Type B pancreatic cell (in vitro differentiated cells): ENCODE measurements at places on chromosomes 4 and X. TPM values are rescaled to one million over a fixed set of nuclear protein-coding genes. Genes with fewer than 3 reads are reported as not detected.

- no peaks in the 10 kb centered on the region for H3K36me3 ChIP-seq
- no peaks in the 10 kb centered on the region for H3K27me3 ChIP-seq
- H3K4me3 ChIP-seq: peak within 1 kb of the TSS; percentile 93
- peak within 1 kb of the TSS; percentile 83 for H3K27ac ChIP-seq
Measured at GRCh38 chr4:120922381-120923206, at the start of gene PRDM5. Gene PRDM5 (minus strand): TSS chr4:120922726. CDS start chr4:120922608, 118 bp downstream.

DNA sequence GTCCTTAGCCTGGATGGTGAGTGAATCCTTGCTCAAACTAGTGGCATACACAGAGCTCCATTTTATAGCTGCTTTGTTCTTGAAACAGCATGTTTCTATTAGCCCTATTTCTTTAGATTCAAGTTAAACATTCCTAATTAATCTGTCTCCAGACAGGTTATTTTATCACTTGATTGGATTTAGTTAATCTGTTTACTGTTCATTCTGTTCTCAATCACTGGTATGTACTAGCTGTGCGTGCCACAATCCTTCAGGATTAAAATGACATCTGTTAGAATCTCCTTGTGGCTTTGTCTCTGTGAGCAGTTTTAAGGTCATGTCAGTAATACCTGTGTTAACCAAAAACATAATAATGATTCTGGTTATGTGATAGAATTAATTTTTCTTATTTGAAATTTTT lies 36.5 kb downstream of the PTPN13 start:
- no peaks in the 10 kb centered on the region for H3K27me3 ChIP-seq
- no peak overlapping the region for H3K4me3 ChIP-seq
- peaks cover 28% of the 10 kb centered on the region for H3K36me3 ChIP-seq

DNA sequence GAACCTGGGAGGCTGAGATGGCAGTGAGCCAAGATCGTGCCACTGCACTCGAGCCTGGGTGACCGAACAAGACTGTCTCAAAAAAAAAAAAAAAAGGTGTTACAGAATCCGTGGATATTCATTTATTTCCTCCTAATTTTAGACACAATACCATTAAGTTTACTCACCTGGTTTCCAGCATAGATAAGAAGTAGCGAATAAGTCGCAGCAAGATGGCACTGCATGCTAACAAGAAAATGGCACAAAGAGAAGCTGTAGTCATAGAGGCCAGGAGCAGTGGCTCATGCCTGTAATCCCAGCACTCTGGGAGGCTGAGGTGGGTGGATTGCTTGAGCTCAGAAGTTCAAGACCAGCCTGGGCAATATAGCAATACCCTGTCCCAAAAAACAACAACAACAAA lies 17.0 kb upstream of the MOB1B start:
- H3K36me3 ChIP-seq: no peaks in the 10 kb centered on the region
- H3K27me3 ChIP-seq: no peaks in the 10 kb centered on the region
- no peak overlapping the region for H3K4me3 ChIP-seq
- DNase-seq: no peak

DNA sequence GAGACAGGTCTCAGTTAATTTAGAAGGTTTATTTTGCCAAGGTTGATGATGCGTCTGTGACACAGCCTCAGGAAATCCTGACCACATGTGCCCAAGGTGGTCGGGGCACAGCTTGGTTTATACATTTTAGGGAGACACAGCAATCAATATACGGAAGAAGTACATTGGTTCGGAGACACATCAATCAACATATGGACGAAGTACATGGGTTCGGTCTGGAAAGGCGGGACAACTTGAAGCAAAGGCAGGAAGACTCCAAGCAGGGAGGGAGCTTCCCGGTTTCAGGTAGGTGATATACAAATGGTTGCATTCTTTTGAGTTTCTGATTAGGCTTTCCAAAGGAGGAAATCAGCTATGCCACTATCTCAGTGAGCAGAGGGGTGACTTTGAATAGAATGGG lies 225.2 kb upstream of the ZFP42 start:
- no peaks in the 10 kb centered on the region for H3K27me3 ChIP-seq
- no peak overlapping the region for H3K27ac ChIP-seq
- H3K4me3 ChIP-seq: no peak overlapping the region
- no peak for DNase-seq
- H3K4me1 ChIP-seq: no peaks in the 10 kb centered on the region
- no peaks in the 10 kb centered on the region for H3K36me3 ChIP-seq

KCTD8 gene
- 0.85 and 0.88 TPM in 2 replicates for total RNA-seq

TMEM35A gene
- 3.0 and 5.6 TPM in 2 replicates for total RNA-seq

NEUROG2 gene
- 1.2 TPM in 1 of 2 replicates, not detected in the other for total RNA-seq

GBA3 gene
- 1.4 and 3.8 TPM in 2 replicates for total RNA-seq
